ENCODE measurements at places on chromosomes 4 and X.

DNA sequence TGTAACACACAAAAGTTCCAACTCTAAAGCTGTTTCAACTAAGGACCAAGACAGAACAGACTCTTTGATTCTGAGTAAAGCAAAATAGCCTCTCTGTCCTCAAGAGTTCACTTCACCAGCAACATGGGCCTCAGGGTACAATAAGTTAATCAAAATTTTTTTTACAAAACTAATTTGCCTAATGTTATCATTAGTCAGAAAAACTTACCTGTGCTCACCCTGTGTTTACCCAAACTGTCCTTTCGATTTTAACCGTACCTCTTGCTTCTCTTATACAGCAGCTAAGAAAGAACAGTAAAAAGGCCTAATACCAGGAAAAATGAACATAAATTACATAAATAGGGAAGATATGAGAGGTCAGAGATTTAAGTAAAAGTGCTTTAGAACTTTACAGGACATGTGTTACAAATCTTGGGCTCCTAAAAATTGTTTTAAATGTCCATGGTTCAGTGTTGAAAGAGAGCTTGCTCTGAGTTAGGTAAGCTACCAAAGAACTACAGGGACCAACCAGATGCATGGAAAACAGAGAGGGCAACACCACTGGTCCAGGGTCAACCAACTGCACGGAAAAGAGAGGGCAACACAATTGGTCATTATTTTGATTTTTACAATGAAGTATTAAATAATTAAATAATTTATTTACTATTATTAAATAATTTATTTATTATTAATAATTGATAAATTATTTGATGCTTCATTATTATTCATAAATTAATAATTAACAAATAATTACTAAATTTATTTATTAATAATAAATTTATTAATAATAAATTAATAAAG, 73.1 kb downstream of the FAT1 start:
- no peak for DNase-seq

DNA sequence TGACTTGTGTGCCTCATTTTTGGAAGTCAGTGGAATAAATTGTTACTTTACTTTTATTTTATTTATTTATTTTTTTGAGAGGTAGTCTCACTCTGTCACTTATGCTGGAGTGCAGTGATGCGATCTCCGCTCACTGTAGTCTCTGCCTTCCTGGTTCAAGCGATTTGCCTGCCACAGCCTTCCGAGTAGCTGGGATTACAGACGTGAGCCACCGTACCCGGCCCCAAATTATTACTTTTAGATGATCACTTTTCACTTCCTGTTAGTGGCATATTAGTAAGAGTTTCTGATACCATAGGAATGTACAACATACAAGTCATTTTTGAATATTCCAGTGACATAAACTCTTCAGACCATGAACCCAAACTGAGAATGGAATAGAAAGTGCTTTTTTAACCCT, 611.0 kb upstream of the MAGEB2 start:
- no peak for DNase-seq

DNA sequence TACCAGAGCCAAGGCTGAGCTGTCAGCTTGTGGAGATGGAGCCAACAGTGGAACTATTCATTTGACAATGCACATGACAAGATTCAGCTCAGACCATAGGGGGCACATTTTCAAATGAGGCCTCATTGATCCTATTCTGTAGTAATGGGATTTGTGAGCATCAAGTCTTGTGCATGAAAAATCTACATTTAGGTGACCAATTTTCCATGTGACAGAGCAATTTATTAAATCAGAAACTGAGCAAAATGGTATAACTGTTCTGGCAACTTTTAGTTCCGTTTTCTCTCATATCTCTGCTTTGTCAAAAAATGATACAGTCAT, 108.5 kb upstream of the PCDH18 start:
- DNase-seq = no peak

DNA sequence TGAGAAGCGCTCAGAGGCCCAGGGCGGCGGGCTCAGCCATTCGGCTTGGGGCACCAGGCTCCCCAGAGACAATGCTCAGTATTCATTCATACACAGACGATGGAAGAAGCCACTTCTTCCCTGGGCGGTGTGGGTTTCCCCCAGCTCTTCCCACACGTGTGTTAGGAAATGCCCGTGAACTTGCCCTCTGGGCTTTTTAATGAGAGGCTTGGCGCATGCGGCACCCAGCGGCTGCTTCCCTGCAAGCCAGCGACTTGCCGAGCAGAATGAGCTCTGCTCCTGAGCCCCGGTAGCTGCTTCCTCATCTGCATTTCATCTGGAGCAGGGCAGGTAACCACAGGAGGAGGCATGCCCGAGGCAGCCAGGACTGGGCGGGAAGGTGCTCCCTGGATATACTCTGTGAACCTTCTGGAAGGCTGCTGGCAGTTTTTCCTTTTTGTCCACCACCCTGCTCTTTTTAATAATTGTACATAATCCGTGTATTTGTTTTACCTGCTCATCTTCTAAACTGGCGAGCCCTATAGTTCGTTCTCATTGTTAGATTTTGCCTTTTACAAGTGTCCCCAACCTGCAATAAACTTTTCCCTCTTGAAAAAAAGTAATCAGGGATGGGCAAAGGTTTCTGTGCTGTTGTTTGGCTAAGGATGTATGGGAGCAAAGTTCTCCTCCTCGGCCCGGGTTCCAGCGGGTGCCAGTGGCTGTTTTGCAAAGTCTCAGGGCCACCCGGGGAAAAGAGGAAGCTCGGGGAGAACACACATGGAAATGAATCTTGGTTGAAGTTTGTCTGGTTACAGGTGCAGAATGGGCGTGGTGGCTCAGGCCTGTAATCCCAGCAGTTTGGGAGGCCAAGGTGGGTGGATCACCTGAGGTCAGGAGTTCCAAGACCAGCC, 178.8 kb downstream of the DCLK2 start:
- DNase-seq = no peak

DNA sequence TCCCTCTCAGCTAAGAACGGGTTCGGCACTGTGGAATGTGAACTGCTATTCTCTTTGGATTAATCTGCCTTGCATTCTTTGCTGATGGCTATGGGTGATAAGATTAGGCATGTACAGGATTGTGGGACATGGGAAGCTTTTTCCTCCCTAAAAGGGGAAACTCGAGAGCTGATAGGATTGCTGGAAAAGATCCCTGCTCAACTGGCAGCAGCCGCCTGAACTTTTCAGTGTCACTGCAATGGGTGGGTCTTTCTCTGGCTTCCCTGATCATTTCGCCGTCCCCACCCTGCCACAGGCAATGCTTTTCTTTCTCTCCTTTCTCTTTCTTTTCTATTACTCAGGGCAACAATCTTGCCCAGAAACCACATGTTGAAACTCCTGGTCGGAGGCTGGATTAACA, 20.5 kb downstream of the PAGE2 start:
- peak; percentile 2 for DNase-seq

DNA sequence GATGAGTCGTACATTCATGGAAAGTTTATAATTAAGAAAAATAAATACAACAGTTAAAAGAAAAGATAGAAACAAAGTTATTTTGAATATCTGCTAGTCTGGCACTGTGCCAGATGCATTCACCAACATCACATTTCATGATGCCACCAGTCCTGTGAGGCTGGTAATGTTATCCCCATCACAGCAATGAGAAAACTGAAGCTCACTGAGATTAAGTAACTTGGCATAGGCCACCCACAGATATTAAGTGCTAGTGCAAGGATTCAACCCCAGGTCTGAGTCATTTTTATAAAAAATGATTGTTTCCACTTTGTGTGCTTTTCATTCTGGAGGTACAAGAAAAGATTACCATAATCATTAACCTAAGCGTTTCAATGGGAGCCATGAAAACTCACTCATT, 65.0 kb upstream of the IL15 start:
- DNase-seq = no peak

DNA sequence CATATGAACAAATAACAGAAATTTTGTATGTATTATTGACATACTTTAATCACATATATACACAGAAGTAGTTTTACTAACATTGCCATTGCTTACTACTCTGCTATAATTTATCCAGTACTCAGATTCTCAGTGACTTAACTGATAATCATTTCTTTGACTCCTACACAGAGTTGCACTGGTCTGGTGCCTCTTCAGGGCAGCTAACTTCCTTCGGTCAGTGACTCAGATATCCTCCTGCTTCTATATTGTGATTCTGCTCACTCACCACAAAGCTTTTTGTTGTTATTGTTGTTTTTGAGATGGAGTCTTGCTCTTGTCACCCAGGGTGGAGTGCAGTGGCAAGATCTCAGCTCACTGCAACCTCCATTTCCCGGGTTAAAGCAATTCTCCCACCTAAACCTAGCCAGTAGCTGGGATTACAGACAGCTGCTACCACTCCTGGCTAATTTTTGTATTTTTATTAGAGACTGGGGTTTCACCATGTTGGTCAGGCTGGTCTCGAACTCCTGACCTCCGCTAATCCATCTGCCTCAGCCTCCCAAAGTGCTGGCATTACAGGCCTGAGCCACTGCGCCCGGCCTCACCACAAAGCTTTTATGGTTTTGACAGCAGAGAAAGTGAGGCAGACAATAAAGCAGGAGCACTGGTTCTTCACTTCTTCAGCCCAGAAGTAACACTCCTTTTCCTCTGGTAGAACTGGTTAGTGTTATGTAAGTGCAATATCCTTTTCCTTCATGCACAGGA, 499.3 kb downstream of the EPHA5 start:
- DNase-seq = no peak

GRCh38 chr4:3746701-3747580, 19.2 kb upstream of the ADRA2C start:
- DNase-seq = no peak

GRCh38 chr4:20944961-20945360, 244.7 kb downstream of the PACRGL start:
- DNase-seq = no peak

DNA sequence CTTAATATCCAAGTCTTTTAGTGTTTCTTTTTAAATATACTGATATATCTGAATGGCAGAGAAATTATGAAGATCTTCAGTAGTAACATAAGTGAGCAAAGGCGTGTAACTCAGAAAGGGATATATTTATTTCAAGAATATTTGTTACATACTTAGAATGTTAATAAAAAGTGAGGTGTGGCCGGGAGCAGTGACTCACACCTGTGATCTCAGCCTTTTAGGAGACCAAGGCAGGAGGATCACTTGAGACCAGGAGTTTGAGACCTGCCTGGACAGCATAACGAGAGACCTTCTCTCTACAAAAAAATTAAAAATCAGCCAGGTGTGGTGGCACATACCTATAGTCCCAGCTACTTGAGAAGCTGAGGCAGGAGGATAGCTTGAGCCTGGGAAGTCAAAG, 651.0 kb downstream of the ADGRL3 start:
- DNase-seq = no peak

GRCh38 chr4:40540800-40541199, 88.9 kb downstream of the RBM47 start:
- no peak for DNase-seq

DNA sequence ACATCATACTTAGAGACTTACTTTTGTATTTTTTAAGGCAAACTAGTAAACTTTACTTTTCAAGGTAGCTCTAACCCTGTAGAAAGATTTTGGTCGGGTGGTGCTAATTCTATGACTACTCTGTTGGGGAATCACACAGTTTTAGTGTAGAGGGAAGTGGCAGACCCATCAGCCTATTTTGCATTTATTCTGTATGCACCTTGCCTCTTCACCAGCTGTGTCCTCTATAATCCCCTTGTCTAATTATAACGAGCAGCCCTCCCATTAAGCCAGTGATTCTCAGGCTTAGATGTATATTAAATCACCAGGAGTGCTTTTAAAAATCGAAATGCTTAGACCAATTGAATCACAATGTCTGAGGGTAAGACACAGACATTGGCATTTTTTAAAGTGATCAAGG, 78.1 kb downstream of the GALNT7 start:
- DNase-seq = no peak

DNA sequence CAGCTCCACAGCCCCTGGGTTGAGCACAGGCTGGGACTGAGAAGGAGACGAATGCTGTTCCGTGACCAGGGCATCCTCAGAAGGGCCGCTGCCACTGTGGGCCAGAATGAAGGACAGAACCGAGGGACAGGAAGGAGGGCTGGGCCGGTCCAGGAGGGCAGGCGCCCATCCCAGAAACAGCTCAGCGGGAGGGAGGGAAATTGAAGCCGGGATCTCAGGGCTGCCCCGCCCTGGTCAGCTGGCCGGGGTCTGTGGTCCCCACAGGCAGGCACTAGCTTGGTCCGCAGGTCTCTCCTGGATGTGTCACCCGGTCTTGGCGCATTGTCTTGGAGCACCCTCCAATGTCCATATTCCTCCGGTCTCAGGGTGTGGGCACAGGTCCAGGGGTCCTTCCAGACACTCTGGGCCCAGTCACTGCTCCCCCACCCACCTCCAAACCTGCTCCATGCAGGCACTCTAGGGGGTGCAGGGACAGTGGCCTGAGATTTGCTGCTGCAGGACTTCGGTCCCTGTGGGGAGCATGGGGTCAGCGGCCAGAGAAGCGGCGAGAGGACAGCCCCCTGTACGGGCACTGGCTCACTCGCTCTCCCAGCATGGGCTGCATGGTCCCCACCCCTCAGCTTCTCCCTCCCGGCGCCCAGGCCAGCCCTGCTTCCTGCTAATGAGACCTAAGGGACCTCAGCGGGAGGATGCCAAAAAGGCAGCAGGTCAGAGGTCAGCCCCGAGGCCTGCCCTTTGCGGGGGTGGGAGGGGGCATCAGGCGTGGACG, 23.9 kb upstream of the MXD4 start:
- peak; percentile 2 for DNase-seq

GRCh38 chr4:8537041-8537461, 43.1 kb upstream of the GPR78 start:
- peak; percentile 83 for DNase-seq

DNA sequence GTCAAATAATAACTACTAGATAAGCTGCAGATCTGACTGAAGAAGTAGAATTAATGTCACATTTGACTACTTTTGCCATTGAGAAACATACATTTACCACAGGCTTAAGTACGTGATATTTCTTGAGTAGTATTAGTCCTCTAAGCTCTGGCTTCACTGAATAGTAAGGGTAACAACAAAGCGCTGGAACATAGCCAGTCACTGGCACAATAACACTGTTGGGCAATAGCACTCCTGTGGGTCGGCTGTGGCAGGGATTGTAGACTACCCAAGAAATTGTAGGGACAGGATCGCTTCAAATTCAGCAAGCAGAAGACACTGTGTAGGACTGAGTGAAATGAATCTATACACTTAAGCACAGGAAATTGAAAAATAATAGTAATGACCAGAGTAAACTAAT, 27.1 kb upstream of the IL15 start:
- peak; percentile 68 for DNase-seq

All from body of pancreas (tissue), 4 donors.